ENCODE measurements at places on chromosomes 5 and 9. TPM values are rescaled to one million over a fixed set of nuclear protein-coding genes. Genes with fewer than 3 reads are reported as not detected.
A peak's percentile ranks its signal among the peaks of the same experiment; 100 is the strongest.

DNA sequence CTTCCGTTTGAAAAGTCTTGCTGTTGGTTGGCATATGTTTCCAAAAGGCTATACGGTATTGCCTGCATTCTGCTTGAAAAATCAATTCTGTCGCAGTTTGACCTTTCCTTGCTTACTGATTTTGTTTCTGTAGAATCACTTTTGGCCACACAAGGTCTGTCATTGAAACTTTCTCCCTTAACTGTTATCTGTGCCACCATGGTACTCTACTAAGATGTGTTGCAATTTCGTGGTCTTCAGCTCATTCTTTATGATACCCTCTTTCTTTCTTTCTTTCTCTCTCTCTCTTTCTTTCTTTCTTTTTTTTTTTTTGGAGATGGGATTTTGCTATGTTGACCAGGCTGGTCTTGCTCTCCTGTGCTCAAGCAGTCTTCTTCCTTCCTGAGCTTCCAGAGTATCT lies 4.5 kb downstream of the OSTF1 start:
- H3K4me1 ChIP-seq = peaks cover 84% of the 10 kb centered on the region
- H3K4me3 ChIP-seq = no peak overlapping the region
- no peaks in the 10 kb centered on the region for H3K27me3 ChIP-seq
- H3K27ac ChIP-seq = no peak overlapping the region
- no peaks in the 10 kb centered on the region for H3K36me3 ChIP-seq

GRCh38 chr9:19665146-19665863 lies 123.5 kb downstream of the SLC24A2 start:
- H3K36me3 ChIP-seq = no peaks in the 10 kb centered on the region
- H3K27me3 ChIP-seq = no peaks in the 10 kb centered on the region
- H3K4me1 ChIP-seq = no peaks in the 10 kb centered on the region
- H3K4me3 ChIP-seq = no peak overlapping the region

DNA sequence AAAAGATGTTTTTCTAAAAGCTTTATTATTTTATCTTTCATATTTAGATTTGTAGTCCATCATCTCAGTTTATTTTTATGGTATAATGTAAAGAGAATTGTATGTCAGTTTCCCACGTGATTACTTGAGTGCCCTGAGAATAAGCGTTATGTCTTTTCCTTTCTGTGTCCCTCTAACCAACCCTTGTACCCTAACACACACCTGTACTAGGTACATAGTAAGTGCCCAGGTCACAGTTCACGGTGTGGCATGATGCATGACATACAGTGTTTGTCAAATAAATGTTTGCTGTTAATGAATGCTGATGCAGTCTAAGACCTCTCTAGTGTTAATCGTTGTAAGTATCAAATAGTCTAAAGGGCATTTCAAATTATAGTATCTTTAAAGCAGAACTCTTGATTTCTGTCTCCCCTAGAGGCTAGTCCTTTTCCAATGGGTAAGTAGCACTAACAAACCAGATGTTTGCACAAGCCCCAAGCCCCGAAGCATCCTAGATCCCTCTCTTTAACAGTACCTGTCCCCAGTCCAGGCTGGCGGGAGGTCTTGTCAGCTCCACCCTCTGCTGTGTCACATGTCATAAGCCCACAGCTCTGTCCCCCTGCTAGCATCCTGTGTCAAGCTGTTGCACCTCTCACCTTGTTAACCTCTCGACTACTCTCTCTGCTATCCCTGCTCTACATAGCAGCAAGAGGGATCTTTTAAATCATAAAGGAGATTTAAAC lies 23.7 kb downstream of the NUP214 start:
- no peaks in the 10 kb centered on the region for H3K4me1 ChIP-seq
- H3K4me3 ChIP-seq = no peak overlapping the region
- H3K36me3 ChIP-seq = peaks cover 100% of the 10 kb centered on the region
- no peak for DNase-seq

- no peak overlapping the region for H3K27ac ChIP-seq
- H3K36me3 ChIP-seq = no peaks in the 10 kb centered on the region
- no peak overlapping the region for H3K4me3 ChIP-seq
- peaks cover 11% of the 10 kb centered on the region for H3K27me3 ChIP-seq
- H3K4me1 ChIP-seq = no peaks in the 10 kb centered on the region
- peak; percentile 21 for DNase-seq
Measured at GRCh38 chr9:135222881-135223760, 135.7 kb downstream of the OLFM1 start.

Gene SNCAIP
- 16.0 TPM for polyA plus RNA-seq

Gene DENND1A
- polyA plus RNA-seq = 10.0 TPM

DNA sequence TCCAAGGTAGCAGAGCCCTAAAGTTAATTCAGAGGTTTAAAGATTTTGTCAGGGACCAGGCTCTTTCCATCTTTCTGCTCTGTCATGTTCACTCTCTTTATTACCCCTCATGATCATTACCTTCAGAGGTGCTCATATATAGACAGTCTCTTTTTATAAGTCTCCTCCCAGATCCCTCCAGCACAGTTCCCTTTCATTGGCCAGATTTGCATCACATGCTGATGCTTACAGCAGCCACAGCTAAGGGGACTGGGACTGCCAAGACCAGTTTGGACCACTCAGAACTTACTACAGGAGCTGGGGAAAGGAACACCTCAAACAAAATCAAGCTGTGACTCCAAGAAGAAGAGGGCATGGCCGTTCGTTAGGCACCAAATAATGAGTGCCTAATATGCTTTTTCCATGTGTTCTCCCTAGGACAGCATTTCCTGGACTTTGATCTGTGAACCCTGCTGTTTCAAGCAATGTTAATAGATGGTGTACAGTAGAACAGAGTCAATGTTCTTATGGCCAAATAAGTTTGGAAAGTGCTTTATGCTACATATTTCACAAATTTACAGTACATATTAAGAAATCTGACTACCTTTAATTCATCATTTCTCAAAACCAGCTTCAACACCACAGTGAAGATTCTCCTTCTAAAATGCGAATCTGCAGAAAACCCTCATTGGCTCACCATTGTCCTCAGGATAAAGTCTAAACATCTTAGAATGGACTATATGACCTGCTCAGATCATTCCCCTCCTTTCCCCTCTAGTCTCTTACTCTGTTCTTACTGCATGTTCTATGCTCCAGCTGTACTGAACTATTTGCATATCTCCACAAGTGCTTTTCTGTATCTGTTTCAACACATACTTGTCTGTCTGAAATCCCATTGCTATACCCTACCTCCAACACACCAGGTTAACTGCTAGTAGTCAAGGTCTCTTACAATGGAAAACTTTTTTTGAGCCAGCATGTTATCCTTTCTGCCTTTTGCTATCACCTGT lies 3.4 kb downstream of the C5orf58 start:
- H3K36me3 ChIP-seq = peaks cover 7% of the 10 kb centered on the region
- H3K27me3 ChIP-seq = no peaks in the 10 kb centered on the region
- no peak overlapping the region for H3K4me3 ChIP-seq
- H3K27ac ChIP-seq = no peak overlapping the region

Gene STPG3
- 1.3 TPM for polyA plus RNA-seq

GRCh38 chr9:88536951-88537760 lies 2.2 kb downstream of the NXNL2 start:
- H3K4me1 ChIP-seq = no peaks in the 10 kb centered on the region
- no peak for DNase-seq
- peaks cover 64% of the 10 kb centered on the region for H3K27me3 ChIP-seq
- no peak overlapping the region for H3K27ac ChIP-seq
- no peak overlapping the region for H3K4me3 ChIP-seq
- H3K36me3 ChIP-seq = no peaks in the 10 kb centered on the region

- H3K4me3 ChIP-seq = no peak overlapping the region
- no peaks in the 10 kb centered on the region for H3K36me3 ChIP-seq
- H3K27ac ChIP-seq = no peak overlapping the region
- H3K27me3 ChIP-seq = no peaks in the 10 kb centered on the region
- no peaks in the 10 kb centered on the region for H3K4me1 ChIP-seq
Measured at GRCh38 chr5:143708672-143709071, 103.3 kb upstream of the HMHB1 start.

Gene SLC45A2
- not detected for polyA plus RNA-seq

DNA sequence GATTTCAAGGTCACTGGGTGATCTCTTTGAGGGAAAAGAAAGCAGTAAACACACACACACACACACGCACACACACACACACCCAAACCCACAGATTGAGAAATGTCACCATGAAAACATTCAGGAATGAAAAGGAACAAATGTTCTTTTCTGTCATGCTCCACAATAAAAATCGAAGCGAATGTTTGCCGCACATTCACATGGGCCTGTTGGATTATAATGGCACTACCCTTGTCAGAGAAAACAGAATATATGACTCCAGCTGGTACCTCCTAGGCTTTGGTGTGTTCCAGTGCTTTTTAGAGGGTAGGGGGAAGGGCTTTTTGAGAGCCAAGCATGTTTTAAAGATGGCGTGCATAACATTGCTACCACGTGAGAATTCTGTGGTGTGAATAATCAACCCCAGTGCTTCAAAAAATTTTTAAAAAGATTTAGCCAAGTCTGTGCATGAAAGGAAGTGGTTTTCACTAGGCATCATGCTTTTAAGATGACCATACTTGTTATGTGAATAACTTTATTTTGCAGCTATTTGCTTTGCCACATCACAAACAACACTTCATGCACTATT lies 120.8 kb upstream of the ZNF608 start:
- DNase-seq = no peak
- no peaks in the 10 kb centered on the region for H3K27me3 ChIP-seq
- H3K36me3 ChIP-seq = no peaks in the 10 kb centered on the region

DNA sequence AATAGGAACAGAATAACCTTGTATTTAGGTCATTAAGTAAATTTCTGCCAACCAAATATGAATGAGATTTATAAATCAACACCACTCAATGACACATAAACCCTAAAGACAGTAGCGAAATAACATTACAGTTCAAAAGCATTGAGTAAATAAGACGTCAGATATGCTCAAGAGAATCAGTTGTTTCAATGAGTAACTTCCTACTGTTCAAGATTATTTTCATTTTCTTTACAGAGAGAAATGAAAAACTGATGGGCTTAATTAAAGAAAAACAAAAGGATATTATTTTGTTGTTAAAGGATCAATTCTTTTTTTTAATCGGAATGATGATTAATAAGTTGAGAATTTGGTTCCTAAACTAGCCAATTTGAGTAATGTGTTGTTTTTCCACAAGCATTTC lies 150.1 kb downstream of the BNC2 start:
- H3K36me3 ChIP-seq = no peaks in the 10 kb centered on the region
- no peak for DNase-seq
- H3K4me1 ChIP-seq = no peaks in the 10 kb centered on the region
- no peak overlapping the region for H3K27ac ChIP-seq
- H3K27me3 ChIP-seq = no peaks in the 10 kb centered on the region
- H3K4me3 ChIP-seq = no peak overlapping the region

Gene TLX3
- not detected for polyA plus RNA-seq

Gene AFAP1L1
- polyA plus RNA-seq = 41.1 TPM

DNA sequence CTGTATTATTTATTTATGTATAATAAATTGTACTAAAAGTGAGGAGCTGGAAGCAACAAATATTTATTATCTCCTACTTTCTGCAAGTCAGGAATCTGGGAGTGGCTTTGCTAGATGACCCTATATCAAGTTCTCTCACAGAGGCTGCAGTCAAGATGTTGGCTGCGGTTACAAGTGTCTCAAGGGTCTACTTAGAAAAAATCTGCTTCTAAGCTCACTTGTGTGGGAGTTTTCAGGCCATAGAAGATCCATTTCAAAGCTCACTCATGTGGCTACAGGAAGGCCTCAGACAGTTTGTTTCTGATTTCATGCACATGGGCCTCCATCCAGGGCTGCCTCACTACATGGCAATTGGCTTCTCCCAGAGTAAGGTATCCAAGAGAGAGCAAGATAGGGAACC lies 551.1 kb downstream of the CAAP1 start:
- H3K4me3 ChIP-seq = no peak overlapping the region
- no peak for DNase-seq
- H3K4me1 ChIP-seq = no peaks in the 10 kb centered on the region
- no peak overlapping the region for H3K27ac ChIP-seq
- H3K36me3 ChIP-seq = no peaks in the 10 kb centered on the region

- no peaks in the 10 kb centered on the region for H3K4me1 ChIP-seq
- H3K27ac ChIP-seq = no peak overlapping the region
- no peak for DNase-seq
- H3K4me3 ChIP-seq = no peak overlapping the region
Measured at GRCh38 chr5:53069626-53070025, 39.9 kb downstream of the MOCS2 start.

Gene WNK2
- polyA plus RNA-seq = 5.7 TPM

Gene SHISAL2B
- 8.1 TPM for polyA plus RNA-seq

DNA sequence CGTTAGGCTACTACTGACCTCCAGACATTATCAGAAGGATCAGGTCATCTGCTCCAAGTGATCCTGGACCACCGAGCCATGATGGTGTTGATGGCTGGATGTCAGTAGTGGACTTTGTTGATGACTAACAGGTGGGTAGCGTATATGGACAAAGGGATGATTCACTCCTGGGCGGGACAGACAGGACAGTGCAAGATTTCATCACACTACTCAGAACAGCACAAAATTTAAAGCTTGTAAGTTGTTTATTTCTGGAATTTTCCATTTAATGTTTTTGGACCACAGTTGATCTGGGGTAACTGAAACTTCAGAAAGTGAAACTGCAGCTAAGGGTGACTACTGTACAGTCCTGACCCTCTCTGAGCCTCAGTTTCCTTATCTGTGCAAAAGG lies 12.7 kb downstream of the PDGFRB start:
- peak overlapping the region; percentile 76 for H3K27ac ChIP-seq
- no peaks in the 10 kb centered on the region for H3K36me3 ChIP-seq
- DNase-seq = no peak
- peaks cover 17% of the 10 kb centered on the region for H3K4me1 ChIP-seq
- H3K27me3 ChIP-seq = no peaks in the 10 kb centered on the region

DNA sequence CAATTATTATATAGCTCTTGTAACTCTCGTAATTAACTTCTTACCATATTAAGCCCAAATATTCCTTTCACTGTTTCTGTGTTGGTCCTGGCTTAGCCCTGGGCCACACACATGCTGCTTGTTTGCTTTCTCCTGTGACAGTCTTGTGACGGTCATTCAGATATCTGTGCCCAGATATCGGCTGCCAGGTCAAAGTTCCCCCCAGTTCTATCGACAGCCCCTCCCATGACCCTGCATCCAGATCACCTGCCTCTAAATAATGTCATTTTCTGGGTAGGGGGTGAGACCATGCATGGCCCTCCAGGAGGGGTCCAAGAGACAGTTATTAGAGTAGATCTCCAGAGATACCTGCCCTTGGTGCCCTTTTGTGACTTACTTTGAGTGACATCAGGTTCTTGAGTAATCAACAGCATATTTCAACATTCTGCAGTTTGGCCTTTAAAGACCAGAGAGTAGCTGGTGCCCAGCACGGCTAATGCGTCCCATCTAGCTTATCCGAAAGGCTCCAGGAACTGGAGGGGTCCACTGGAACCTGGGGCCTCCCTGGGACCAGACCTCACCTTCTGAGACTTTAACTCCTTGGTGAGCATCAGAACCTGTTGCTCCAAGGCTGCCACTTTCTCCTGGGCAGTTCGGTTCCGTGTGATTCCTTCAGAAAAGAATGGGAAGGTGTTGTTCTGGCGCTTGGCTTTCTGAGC lies 26.9 kb downstream of the TBC1D2 start:
- no peak overlapping the region for H3K4me3 ChIP-seq
- H3K27me3 ChIP-seq = no peaks in the 10 kb centered on the region
- H3K4me1 ChIP-seq = peaks cover 3% of the 10 kb centered on the region

Gene KIF12
- 46.6 TPM for polyA plus RNA-seq

DNA sequence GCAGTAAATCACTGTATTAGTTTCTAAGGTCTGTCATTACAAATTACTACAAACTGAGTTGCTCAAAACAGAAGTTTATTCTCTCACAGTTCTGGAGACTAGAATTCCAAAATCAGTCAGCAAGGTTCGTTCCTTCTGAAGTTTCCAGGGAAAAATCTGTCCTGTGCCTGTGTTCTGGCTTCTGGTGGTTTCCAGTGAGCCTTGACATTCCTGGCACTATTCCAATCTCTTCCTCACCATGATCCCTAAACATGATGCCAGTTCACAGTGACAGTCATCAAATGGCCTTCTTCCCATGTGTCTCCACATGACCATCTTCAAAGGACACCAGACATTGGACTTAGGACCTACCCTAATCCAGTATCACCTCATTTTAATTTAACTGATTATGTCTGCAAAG lies 351.4 kb downstream of the PLK2 start:
- no peak overlapping the region for H3K4me3 ChIP-seq
- H3K27me3 ChIP-seq = no peaks in the 10 kb centered on the region
- no peak for DNase-seq
- H3K36me3 ChIP-seq = no peaks in the 10 kb centered on the region

Gene CPEB4
- 17.7 TPM for polyA plus RNA-seq

Measured in left lung (tissue), 14 donors.